Gastrocnemius medialis (tissue), 4 donors: ENCODE measurements at places on chromosomes 7 and 10. TPM values are rescaled to one million over a fixed set of nuclear protein-coding genes. Genes with fewer than 3 reads are reported as not detected.

DNA sequence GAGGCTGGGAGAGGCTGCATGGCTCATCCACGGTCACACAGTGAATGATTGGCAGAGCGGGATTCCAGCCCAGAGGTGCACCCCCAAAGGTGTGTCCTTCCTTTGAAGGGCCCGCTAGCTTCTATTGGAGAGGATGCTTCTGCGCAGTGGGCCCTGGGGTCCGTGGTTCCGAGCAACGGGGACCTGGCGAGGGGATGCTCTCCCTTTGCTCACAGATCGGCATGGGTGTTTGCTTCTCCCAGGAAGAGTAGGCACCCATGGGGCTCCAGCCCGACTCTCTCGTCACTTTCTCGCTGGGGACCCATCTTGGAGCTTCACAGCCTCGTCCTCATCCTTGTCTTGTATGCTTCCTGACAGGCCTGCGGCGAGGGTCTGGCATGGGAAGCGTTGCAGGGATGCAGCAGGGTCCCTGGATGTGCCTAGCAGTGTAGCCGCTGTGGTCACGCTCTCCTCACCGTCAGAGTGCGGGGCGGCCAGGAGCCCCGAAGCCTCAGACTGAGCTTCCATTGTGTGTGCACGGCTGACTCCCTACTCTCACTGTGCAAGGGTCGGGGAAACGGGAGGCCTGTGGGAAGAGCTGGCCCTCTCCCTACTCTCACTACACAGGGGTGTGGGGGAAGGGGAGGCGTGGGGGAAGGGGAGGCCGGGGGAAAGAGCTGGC is 538.5 kb upstream of the FOXK1 start:
- no peak for DNase-seq
- no peak overlapping the region for H3K4me3 ChIP-seq
- H3K36me3 ChIP-seq: no peaks in the 10 kb centered on the region
- H3K4me1 ChIP-seq: no peaks in the 10 kb centered on the region
- peaks cover 6% of the 10 kb centered on the region for H3K27me3 ChIP-seq
- H3K27ac ChIP-seq: no peak overlapping the region

DNA sequence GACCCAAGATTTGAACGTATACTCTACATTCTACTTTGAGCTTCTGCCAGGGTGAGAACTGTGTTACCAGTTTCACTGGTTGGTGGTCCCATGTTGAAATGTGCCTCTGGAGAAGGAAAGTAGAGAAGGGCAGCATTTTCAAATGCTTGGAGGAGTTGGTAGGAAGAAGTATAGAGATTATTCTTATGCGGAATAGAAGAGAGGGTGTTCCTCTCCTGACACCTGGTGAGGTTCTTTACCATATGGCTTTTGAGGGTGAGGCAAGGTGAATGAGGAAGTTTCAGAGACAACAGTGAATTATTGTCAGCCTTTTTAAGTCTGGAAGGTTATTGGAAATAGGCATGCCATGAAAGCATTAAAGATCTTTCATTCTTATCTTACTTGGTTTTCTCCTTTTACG is 34.3 kb downstream of the R3HCC1L start:
- H3K27ac ChIP-seq: no peak overlapping the region
- H3K4me1 ChIP-seq: peaks cover 11% of the 10 kb centered on the region
- DNase-seq: no peak

DNA sequence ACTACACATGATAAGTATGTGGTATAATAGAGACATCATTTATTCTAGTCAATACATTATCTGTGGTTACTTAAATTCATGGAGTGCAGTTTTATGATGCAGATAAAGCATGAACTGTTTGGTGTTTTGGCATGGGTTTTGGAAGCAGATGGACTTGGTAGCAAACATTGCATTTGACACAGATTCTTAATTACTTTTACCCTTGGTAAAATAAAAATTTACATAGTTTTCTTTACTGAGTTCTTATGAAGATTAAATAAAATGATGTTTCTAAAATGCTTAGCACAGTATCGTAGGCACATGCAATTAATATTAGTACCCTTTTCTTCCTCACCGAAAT is 92.0 kb downstream of the ABCA13 start:
- DNase-seq: no peak
- no peaks in the 10 kb centered on the region for H3K27me3 ChIP-seq
- H3K36me3 ChIP-seq: no peaks in the 10 kb centered on the region
- no peaks in the 10 kb centered on the region for H3K4me1 ChIP-seq
- no peak overlapping the region for H3K4me3 ChIP-seq

GRCh38 chr7:134781171-134781570 is 1.7 kb downstream of the CALD1 start:
- peak overlapping the region; percentile 60 for H3K4me3 ChIP-seq
- peak overlapping the region; percentile 74 for H3K27ac ChIP-seq
- no peak for DNase-seq
- no peaks in the 10 kb centered on the region for H3K36me3 ChIP-seq
- peaks cover 19% of the 10 kb centered on the region for H3K4me1 ChIP-seq

- H3K27ac ChIP-seq: no peak overlapping the region
- H3K4me1 ChIP-seq: no peaks in the 10 kb centered on the region
- H3K27me3 ChIP-seq: no peaks in the 10 kb centered on the region
- DNase-seq: no peak
These were observed 135.9 kb upstream of the MBL2 start for GRCh38 chr10:52908478-52908877.

DNA sequence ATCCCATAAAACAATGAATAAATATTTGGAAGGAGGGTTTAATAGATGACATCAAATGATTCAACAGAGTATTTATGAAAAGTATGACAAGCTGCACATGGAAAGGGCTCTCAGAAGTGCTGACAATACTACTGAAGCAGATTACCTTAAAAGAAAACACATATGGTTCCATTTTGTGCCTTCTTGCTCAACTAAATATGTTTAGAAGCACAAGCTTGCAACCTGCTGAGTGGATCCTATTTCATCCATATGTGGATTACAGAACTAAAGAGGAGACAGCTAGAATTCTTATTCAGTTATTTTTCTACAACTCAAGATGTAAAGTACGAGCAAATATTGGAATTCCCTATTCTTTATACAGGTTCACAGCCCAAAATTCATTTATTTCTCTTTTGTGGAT is 340.6 kb downstream of the TFEC start:
- H3K4me3 ChIP-seq: no peak overlapping the region
- H3K27ac ChIP-seq: no peak overlapping the region
- H3K27me3 ChIP-seq: no peaks in the 10 kb centered on the region
- no peaks in the 10 kb centered on the region for H3K36me3 ChIP-seq

DNA sequence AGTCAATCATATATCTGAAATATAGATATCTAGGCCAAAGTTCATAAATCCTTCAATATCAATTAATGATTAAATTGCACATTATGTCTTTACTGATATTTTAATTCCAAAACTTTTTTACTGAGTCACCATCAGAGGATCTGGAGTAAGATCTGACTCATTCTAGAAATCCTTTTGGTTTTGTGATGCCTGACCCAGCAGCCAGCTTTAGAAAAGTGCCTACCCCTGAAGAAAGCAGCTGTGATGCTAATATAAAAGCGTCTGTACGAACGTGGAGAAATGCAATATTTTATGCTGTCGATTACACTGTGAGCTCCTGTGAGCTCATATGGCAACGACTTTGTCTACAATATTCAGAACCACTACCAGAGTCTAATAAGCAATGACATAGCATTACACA is 142.5 kb upstream of the LRRTM3 start:
- no peaks in the 10 kb centered on the region for H3K27me3 ChIP-seq
- H3K4me3 ChIP-seq: no peak overlapping the region
- no peaks in the 10 kb centered on the region for H3K36me3 ChIP-seq
- H3K4me1 ChIP-seq: peaks cover 6% of the 10 kb centered on the region
- no peak overlapping the region for H3K27ac ChIP-seq

DNA sequence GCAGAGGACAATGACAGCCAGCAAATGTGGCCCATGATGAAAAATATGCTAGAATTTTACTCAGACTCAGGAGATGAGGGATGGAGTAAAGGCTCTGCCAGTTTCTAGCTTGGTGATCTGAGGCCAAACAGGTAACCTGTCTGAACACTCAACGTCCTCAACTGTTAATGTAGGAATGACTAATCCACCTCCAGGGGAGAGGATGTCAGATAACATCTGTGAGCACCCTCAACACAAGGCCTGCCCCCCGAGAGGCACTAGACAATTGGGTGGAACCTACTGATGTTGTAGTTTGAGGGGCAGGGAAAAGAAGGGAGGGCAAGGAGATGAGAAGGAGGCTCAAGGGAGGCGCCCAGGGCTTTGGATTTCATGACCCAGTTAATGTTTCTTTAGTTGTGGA is 445.1 kb downstream of the PLXNA4 start:
- H3K36me3 ChIP-seq: no peaks in the 10 kb centered on the region
- peaks cover 2% of the 10 kb centered on the region for H3K4me1 ChIP-seq
- H3K27ac ChIP-seq: no peak overlapping the region
- no peak for DNase-seq

DNA sequence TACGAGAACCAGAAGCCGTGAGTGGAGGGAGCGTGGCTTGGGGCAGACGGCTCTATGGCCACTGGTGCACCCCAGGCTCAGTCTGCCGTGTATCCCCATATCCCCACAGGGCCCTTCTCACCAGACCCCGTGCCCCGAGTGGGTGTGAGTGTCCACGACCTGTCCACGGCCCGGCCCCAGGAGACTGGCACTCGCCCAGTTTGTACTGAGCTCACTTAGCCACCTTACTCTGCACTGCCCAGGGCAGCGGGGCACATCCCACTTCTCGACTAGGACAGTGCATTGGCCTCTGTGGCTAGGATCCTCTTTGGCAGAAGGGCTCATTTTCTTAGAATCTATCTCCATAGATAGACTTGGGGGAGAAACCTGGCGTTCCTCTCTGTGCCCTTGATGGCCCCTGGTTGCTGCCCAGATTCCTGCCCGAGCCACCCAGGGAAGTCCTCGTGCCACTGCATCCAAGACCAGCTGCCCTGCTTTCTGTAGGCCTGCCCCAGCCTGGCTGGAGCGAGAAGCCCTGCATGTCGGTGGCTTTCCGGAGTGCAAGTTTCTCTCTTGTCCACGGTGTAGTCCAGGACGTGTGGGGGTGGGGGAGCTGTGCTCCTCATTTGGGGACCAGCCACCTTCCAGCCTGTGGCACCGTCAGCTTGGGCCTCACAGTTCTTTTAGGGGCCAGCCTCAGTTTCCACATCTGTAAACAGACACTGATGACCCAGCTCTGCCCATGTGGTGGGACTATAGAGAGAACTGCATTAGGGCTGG is 11.9 kb downstream of the TMEM120A start:
- no peak for DNase-seq
- peaks cover 10% of the 10 kb centered on the region for H3K4me1 ChIP-seq
- H3K36me3 ChIP-seq: no peaks in the 10 kb centered on the region
- H3K27me3 ChIP-seq: no peaks in the 10 kb centered on the region

DNA sequence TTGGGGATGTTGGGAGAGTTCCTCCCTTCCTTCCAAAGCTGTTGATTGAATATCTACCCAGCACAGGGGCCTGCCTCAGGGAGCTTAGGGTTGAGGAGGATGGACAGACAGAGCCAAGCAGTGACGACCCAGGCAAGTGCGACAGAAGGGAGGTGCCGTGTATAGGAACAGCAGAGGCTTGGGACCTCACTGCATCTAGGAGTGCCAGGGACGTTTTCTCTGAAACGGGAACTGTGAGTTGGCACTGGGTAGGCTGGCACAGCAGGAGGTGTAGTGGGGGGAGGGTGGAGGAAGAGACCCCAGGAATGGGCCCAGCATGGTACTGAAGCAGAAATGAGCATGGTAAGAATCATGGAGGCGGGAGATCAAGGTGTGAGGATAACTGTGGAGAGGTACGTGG is 55.3 kb upstream of the MGMT start:
- H3K4me1 ChIP-seq: no peaks in the 10 kb centered on the region
- H3K36me3 ChIP-seq: no peaks in the 10 kb centered on the region
- no peaks in the 10 kb centered on the region for H3K27me3 ChIP-seq
- no peak for DNase-seq

DNA sequence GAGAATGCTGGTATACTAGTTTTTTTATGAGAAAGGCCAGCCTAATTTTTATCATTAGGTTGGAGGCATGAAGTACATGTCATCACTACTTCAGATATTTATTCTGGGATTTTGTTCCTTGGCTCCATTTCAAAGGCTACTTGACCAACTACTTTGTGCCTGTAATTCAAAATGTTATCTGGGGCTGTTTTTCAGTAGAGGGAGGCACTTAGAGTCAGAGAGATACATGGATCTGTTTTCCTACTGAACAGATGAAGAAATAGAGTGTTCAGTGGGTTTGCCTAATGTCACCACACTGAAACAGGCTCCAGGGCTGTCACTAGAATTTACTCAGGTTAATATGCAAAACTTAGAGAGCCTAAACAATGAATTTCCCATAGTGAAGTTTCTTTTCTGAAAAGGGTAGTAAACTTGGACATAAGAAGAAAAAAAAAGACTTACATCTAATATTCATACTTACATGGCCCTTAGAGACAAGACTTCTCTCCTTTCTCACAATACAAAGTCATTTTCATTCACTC is 127.3 kb upstream of the ITGB1 start:
- no peak for DNase-seq
- no peaks in the 10 kb centered on the region for H3K4me1 ChIP-seq
- no peaks in the 10 kb centered on the region for H3K36me3 ChIP-seq
- H3K4me3 ChIP-seq: no peak overlapping the region
- no peaks in the 10 kb centered on the region for H3K27me3 ChIP-seq

DNA sequence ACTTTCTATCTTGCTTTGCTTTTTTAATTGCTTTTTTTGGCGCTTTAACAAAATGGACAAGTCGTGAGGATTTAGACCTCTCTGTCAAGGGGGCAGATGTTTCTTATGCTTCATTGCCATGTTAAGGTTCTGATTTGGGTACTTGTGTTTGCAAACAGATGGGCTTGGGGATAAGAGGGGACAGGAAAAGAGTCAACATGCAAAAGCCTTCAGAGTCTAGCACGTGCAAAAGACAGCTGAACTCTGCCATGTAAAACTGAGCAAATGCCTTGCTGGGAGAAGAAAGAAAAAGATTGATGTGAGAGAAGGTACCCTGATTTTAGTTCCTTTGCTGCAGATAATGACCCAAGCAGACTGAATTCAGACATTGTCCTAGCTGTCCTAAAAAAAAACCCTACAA is 173.1 kb downstream of the KIAA1217 start:
- H3K4me1 ChIP-seq: peaks cover 66% of the 10 kb centered on the region
- no peak for DNase-seq
- no peaks in the 10 kb centered on the region for H3K36me3 ChIP-seq
- peak overlapping the region; percentile 89 for H3K27ac ChIP-seq
- H3K4me3 ChIP-seq: no peak overlapping the region
- no peaks in the 10 kb centered on the region for H3K27me3 ChIP-seq

- no peak overlapping the region for H3K4me3 ChIP-seq
- H3K4me1 ChIP-seq: peaks cover 16% of the 10 kb centered on the region
- no peak overlapping the region for H3K27ac ChIP-seq
- no peaks in the 10 kb centered on the region for H3K27me3 ChIP-seq
- DNase-seq: no peak
- H3K36me3 ChIP-seq: no peaks in the 10 kb centered on the region
These were observed 161.5 kb upstream of the AGR3 start for GRCh38 chr7:17043012-17043877.

GRCh38 chr7:101933688-101934121 is 116.3 kb downstream of the CUX1 start:
- H3K36me3 ChIP-seq: no peaks in the 10 kb centered on the region
- peak overlapping the region; percentile 94 for H3K27ac ChIP-seq
- no peaks in the 10 kb centered on the region for H3K27me3 ChIP-seq
- DNase-seq: no peak

GRCh38 chr7:37352974-37353948 is 95.4 kb downstream of the ELMO1 start:
- H3K4me3 ChIP-seq: peak overlapping the region; percentile 9
- DNase-seq: no peak
- H3K4me1 ChIP-seq: peaks cover 25% of the 10 kb centered on the region
- H3K27me3 ChIP-seq: no peaks in the 10 kb centered on the region
- peak overlapping the region; percentile 74 for H3K27ac ChIP-seq

Gene HKDC1
- not detected for total RNA-seq

Gene ADAM12
- total RNA-seq: not detected

Gene CEP41
- total RNA-seq: 2.0 TPM

Gene HOXA6
- 4.2 TPM for total RNA-seq

Gene LMOD2
- 338 TPM for total RNA-seq

Gene OR9A2
- not detected for total RNA-seq

Gene SYNPO2L
- 31.7 TPM for total RNA-seq
